ENCODE measurements at places on chromosomes 2 and 18.

GRCh38 chr2:105447476-105447875 is 48.6 kb upstream of the FHL2 start:
- H3K4me3 ChIP-seq, result no peak overlapping the region
- H3K4me1 ChIP-seq, result no peaks in the 10 kb centered on the region
- DNase-seq, result no peak

GRCh38 chr2:158664987-158665386 is 130.1 kb upstream of the DAPL1 start:
- peaks cover 29% of the 10 kb centered on the region for H3K36me3 ChIP-seq
- H3K4me3 ChIP-seq, result no peak overlapping the region

GRCh38 chr2:109375131-109375561 is 238.6 kb downstream of the SEPTIN10 start:
- DNase-seq, result no peak
- no peaks in the 10 kb centered on the region for H3K36me3 ChIP-seq
- no peaks in the 10 kb centered on the region for H3K27me3 ChIP-seq

- no peak overlapping the region for H3K4me3 ChIP-seq
- DNase-seq, result no peak
- H3K27ac ChIP-seq, result no peak overlapping the region
These were observed 279.5 kb downstream of the NDUFA10 start for GRCh38 chr2:239745386-239746227.

GRCh38 chr2:175366815-175367214 is 185.3 kb upstream of the ATP5MC3 start:
- no peak overlapping the region for H3K4me3 ChIP-seq
- H3K36me3 ChIP-seq, result no peaks in the 10 kb centered on the region
- no peak overlapping the region for H3K27ac ChIP-seq
- no peaks in the 10 kb centered on the region for H3K4me1 ChIP-seq
- no peak for DNase-seq

- H3K4me3 ChIP-seq, result no peak overlapping the region
- H3K36me3 ChIP-seq, result no peaks in the 10 kb centered on the region
- no peak for DNase-seq
- H3K4me1 ChIP-seq, result no peaks in the 10 kb centered on the region
These were observed 143.0 kb downstream of the RAD51AP2 start for GRCh38 chr2:17375262-17375661.

DNA sequence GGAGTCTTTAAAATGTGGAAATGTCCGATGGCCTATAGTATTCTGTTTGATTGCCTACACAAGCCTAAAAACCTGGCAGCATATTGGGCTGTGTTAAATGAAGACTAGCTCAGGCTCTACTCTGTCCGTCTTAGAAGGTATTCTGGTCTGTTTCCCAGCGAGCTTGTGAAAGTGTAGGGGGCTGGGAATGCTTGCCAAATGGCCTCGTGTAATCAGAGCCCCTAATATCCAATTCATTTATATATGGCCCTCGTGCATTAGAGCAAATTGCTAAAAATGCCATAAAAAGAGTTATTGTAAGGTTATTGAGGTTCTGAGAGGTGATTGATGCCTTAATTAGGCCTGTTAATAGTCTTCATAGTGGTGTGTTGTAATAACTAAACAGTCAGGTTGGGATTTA is 1500.4 kb downstream of the DPP10 start:
- H3K4me3 ChIP-seq, result no peak overlapping the region
- H3K27me3 ChIP-seq, result no peaks in the 10 kb centered on the region
- no peaks in the 10 kb centered on the region for H3K4me1 ChIP-seq
- no peaks in the 10 kb centered on the region for H3K36me3 ChIP-seq

DNA sequence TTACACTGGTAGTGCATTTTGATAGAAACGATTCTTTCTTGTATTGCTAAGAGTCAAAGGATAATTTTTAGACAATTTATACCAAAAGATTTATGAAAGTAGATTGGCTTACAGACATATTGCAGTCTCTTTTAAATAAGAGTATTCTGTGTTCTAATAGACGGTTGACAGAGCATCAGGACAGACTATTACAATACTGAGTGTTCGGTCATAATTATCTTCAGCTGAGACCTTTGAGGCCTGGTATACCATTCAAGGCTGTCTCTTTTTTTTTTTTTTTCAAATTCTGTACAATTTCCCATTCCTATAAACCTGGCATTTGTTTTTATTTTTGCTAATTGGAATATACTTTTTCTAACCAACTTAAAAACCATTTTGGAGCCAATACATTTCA is 140.6 kb upstream of the NOSTRIN start:
- H3K4me3 ChIP-seq, result no peak overlapping the region
- H3K4me1 ChIP-seq, result no peaks in the 10 kb centered on the region
- DNase-seq, result no peak
- H3K27ac ChIP-seq, result no peak overlapping the region
- no peaks in the 10 kb centered on the region for H3K27me3 ChIP-seq
- no peaks in the 10 kb centered on the region for H3K36me3 ChIP-seq

DNA sequence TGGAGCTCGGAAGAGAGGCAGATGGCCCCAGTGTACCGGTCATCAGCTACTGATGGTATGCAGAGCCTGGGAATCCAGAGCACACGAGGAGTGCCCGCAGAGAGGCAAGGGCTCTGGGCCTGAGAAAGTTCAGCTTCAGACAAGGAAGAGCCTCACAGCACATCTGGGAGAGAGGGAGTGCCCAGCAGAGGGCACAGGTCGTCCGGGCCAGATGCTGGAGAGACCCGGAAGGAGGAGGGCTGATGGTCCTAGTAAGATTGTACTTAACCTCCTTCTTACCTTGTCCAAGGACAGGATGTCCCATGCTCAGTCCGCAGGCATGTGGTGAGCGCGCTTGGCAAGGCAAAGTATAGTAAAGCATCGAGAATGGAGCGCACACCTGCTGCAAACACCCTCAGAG is 24.4 kb upstream of the CHMP1B start:
- no peak overlapping the region for H3K4me3 ChIP-seq
- H3K4me1 ChIP-seq, result no peaks in the 10 kb centered on the region
- H3K27ac ChIP-seq, result no peak overlapping the region
- H3K27me3 ChIP-seq, result no peaks in the 10 kb centered on the region

DNA sequence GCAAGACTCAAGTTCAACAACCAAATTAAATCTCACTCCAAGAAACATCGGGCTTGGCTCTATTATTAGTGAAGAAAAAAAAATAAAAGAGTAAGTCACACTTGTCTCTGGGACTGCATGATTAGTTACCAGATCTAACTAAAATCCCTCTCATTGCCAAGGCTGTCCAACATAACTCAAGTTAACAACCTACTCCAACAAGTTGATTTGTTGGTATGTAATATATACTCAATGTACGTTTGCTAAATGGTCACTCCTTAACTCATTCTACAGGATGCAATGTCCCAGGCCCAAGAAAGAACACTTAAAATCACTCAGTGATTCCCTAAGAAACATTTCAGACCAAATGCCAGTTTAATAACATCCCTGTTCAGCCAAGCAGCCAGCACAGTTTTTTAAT is 95.1 kb downstream of the DYM start:
- H3K27me3 ChIP-seq, result no peaks in the 10 kb centered on the region
- H3K36me3 ChIP-seq, result no peaks in the 10 kb centered on the region
- no peak overlapping the region for H3K27ac ChIP-seq

- H3K36me3 ChIP-seq, result no peaks in the 10 kb centered on the region
- no peak for DNase-seq
- no peaks in the 10 kb centered on the region for H3K4me1 ChIP-seq
- no peak overlapping the region for H3K4me3 ChIP-seq
- H3K27ac ChIP-seq, result no peak overlapping the region
- H3K27me3 ChIP-seq, result no peaks in the 10 kb centered on the region
These were observed 262.0 kb upstream of the MMADHC start for GRCh38 chr2:149849591-149849990.

GRCh38 chr2:237565974-237566373 is 400 bp upstream of the PRLH start:
- no peak overlapping the region for H3K4me3 ChIP-seq
- no peaks in the 10 kb centered on the region for H3K4me1 ChIP-seq
- H3K36me3 ChIP-seq, result no peaks in the 10 kb centered on the region
- H3K27me3 ChIP-seq, result no peaks in the 10 kb centered on the region
- DNase-seq, result no peak

GRCh38 chr2:240906911-240907590 is 915 bp downstream of the CROCC2 start:
- no peak for DNase-seq
- no peak overlapping the region for H3K4me3 ChIP-seq
- no peak overlapping the region for H3K27ac ChIP-seq
- H3K27me3 ChIP-seq, result no peaks in the 10 kb centered on the region
- H3K4me1 ChIP-seq, result no peaks in the 10 kb centered on the region
- H3K36me3 ChIP-seq, result no peaks in the 10 kb centered on the region

- no peak for DNase-seq
- no peaks in the 10 kb centered on the region for H3K27me3 ChIP-seq
- H3K36me3 ChIP-seq, result no peaks in the 10 kb centered on the region
- H3K4me3 ChIP-seq, result no peak overlapping the region
- H3K27ac ChIP-seq, result no peak overlapping the region
- H3K4me1 ChIP-seq, result no peaks in the 10 kb centered on the region
These were observed 65.7 kb downstream of the RRM2 start for GRCh38 chr2:10188211-10188610.

GRCh38 chr2:64988420-64989125 is 626 bp upstream of the SLC1A4 start:
- peak overlapping the region; percentile 75 for H3K4me3 ChIP-seq
- DNase-seq, result no peak
- H3K4me1 ChIP-seq, result peaks cover 26% of the 10 kb centered on the region
- H3K27me3 ChIP-seq, result no peaks in the 10 kb centered on the region
- H3K36me3 ChIP-seq, result no peaks in the 10 kb centered on the region
- peak overlapping the region; percentile 93 for H3K27ac ChIP-seq

GRCh38 chr2:182611009-182611408 is 105.0 kb upstream of the DNAJC10 start:
- H3K36me3 ChIP-seq, result no peaks in the 10 kb centered on the region
- DNase-seq, result no peak
- H3K27me3 ChIP-seq, result no peaks in the 10 kb centered on the region

DNA sequence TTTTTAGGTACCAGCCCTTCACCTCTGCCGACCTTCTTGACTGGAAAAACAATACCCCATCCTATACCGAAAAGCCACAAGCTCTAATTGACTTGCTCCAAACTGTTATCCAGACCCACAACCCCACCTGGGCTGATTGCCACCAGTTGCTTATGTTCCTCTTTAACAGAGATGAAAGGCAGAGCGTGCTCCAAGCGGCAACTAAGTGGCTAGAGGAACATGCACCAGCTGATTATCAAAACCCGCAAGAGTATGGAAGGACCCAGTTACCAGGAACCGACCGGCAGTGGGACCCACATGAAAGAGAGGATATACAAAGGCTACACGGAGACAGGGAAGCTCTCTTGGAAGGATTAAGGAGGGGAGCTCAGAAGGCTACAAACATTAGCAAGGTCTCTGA is 86.1 kb upstream of the TANC1 start:
- no peak overlapping the region for H3K27ac ChIP-seq
- DNase-seq, result no peak
- H3K4me1 ChIP-seq, result no peaks in the 10 kb centered on the region
- H3K36me3 ChIP-seq, result no peaks in the 10 kb centered on the region
- H3K27me3 ChIP-seq, result no peaks in the 10 kb centered on the region

DNA sequence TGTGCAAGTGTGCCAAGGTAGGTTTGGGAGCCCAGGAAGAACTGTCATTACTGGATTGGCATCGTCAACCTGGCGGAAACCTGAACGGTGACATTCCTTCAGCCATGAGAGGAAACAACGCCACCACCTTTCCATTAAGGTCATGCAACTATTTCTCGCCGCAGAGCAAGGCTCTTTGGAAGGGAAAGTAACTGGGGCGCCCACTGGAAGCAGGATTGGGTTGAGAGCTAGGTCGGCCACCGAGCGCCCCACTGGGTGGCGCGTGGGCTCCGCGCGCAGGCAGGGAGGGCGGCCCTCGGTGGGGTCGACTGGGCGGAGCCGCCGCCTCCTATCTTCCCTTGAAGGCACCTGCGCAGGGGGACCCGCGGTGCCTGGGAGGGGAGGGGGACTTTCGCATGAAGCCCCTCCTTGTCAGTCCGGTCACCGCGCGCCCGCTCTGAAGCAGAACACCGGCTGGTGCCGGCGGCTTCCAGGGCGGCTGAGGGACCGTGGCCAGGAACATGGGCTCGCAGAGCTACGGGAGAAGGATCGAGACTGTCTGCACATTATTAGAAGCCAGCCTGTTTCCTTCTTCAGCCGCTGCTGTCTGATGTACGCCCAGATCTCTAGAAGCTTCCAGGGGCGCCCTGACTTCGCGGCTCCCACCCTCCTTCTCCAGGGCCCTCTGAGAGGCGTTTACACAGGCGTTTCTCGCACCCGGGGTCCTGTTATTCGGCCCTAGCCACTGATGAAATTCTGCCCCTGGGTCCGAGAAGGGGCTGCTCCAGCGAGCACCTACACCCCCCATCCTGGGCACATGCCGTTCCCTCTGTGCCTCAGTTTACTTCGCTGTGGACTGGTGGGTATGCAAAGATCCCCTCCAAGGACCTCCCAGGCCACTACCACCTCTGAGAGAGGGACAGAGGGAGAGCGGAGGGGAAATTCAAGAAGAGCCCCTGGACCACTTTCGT is 27.3 kb upstream of the MAL start:
- no peak overlapping the region for H3K27ac ChIP-seq
- no peaks in the 10 kb centered on the region for H3K36me3 ChIP-seq
- no peaks in the 10 kb centered on the region for H3K27me3 ChIP-seq
- no peaks in the 10 kb centered on the region for H3K4me1 ChIP-seq

- H3K4me1 ChIP-seq, result no peaks in the 10 kb centered on the region
- H3K4me3 ChIP-seq, result no peak overlapping the region
- no peaks in the 10 kb centered on the region for H3K36me3 ChIP-seq
- no peaks in the 10 kb centered on the region for H3K27me3 ChIP-seq
- no peak overlapping the region for H3K27ac ChIP-seq
- DNase-seq, result no peak
These were observed 87.3 kb downstream of the COLEC12 start for GRCh38 chr18:413233-413632.

- no peaks in the 10 kb centered on the region for H3K27me3 ChIP-seq
- H3K36me3 ChIP-seq, result no peaks in the 10 kb centered on the region
- no peak overlapping the region for H3K4me3 ChIP-seq
- no peaks in the 10 kb centered on the region for H3K4me1 ChIP-seq
- H3K27ac ChIP-seq, result no peak overlapping the region
- peak; percentile 59 for DNase-seq
These were observed 19.1 kb downstream of the CAPG start for GRCh38 chr2:85390941-85391669.

DNA sequence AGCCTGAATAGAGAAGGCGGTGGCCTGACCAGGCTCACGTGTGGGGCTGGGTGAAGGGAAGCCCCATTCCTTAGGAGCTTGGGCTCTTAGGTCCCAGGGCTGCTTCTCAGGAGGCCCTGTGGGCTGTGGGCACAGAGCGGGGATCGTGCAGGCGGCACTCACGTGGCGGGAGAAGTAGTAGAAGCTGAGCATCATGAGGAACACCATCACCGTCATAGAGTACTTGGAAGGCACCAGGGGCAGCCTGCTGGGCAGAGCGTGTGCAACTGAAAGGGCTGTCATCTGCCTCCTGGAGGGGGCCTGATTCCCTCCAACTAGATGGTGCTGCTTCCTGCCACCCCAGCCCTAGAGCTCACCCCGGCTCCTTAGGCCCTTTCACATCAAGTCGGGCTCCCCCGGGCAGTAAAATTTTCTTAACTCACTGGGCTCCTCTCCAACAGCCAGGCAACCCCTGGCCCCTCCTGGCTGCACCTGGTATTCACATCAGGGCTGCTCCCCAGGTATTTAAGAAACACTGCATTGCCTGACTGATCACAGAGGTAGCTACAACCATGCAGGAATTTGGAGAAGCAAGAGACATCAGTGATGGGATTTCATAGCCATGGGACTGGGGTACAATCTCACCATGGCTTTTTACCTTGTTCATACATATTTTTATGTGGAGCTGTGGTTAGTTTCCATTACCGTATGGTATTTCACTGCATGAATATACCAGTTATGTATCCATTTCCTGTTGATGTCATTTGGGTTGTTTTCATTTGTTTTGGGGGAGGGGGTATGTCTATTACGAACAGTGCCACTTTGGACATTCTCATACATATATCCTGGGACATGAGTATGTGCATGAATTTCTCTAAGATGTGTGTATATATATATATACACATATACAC is 32.9 kb downstream of the CENPO start:
- DNase-seq, result no peak
- no peaks in the 10 kb centered on the region for H3K27me3 ChIP-seq
- no peaks in the 10 kb centered on the region for H3K36me3 ChIP-seq
- H3K4me1 ChIP-seq, result no peaks in the 10 kb centered on the region
- no peak overlapping the region for H3K27ac ChIP-seq
